CD4-positive, alpha-beta T cell treated with Interleukin-2 at 100 ng/mL for 4 hours (primary cell): ENCODE measurements at places on chromosomes 3 and 15.

DNA sequence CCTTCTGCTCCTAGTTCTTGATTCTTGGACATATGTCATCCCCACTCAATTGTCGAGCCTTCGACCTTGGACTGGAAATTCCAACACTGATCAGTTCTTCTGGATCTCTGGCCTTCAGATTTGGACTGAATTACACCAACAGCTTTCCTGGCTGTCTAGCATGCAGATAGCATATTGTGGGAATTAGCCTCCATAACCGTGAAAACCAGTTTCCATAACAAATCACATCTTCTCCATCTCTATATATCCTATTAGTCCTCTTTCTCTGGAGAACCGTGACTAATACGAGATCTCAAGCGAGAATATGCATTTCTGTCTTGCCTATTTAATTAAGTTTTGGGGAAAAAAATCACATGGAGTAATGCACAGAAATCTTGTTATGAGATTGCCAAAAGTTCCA is 8.8 kb upstream of the BCHE start:
- no peak for DNase-seq

- DNase-seq: no peak
These were observed 30.8 kb downstream of the GALNT15 start for GRCh38 chr3:16205156-16205870.

DNA sequence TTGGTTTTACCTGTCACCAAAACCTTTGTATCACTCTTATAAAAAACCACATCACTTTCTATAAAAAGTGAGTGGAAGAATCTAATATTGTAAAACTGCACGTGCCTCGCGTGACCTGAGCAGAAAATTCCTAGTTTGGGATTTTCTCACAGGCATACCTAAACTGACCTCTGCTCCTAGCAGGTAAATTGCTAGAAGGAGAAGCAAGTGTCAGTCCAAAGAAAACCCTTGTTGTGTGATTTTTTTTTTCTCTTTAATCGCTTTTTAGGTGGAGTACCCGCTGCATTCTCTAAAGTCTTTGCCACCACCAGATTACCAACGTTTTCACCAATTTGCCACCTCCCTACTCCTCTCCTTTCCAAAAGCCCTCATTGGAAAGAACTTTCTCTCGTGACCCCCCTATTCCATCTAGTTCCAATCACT is 534 bp upstream of the UBE2E1 start:
- DNase-seq: no peak

DNA sequence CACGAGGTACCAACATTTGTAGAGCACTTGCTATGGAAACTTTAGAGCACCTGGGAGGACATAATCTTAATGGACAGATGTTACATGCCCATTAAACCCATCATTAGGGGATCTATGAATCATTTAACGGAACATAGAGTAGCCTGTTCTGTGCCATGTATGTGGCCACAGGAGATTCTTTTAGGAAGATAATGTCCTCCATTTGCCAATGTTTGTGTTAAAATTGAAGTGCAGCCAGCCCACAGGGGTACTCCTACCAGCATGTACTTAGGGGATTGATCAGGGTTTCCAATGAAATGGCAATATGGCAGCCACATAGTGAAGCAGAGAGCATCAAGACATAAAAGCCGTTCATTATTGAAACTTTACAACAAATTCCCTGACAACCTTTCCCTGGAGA is 70.7 kb downstream of the TNIK start:
- DNase-seq: no peak

GRCh38 chr15:41990243-41990605 is 17.9 kb upstream of the EHD4 start:
- DNase-seq: no peak

- DNase-seq: no peak
These were observed 56.4 kb upstream of the LIMD1 start for GRCh38 chr3:45537970-45538640.
